Iris pigment epithelial cell (primary cell): ENCODE measurements at places on chromosomes 16 and 17.

DNA sequence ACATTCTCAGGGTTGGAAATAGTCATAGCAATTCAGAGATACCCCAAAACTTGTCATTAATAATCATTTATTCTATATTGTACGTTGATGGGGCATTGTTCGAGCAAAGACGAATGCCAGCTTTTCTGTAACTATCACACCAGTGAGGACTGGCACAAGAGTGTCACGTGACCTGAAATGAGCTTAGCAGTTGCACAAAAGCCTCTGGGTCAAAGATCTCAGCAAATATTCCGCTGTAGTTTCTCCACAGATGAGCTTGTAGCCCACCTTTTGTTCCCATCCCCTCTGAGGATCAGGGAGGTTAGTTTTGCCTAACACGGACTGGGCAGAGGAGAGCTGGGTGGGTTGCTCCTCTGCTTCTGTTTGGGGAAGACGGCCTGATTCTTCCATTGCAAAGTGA, 18.2 kb downstream of the IRX3 start:
- DNase-seq: no peak

DNA sequence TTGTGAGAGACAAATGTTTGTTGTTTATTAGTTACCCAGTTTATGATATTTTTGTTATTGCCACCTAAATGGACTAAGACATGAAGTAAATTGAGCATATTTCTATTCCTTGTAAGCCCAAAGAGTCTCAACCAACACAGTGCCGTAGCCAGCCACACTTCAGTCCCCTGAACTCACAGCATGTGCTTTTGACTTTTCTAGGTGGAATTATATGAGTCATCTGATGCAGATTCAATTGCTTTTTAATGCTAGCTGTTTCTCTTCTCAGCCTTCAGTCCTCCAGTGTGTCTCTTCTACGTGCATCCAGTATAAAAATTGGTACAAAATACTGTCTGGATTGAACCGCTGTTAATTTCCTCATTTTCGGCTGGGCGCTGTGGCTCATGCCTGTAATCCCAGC, 39.0 kb downstream of the IQCK start:
- peak; percentile 54 for DNase-seq

- no peak for DNase-seq
Measured at GRCh38 chr17:75830164-75831031, 13.8 kb downstream of the UNC13D start.

DNA sequence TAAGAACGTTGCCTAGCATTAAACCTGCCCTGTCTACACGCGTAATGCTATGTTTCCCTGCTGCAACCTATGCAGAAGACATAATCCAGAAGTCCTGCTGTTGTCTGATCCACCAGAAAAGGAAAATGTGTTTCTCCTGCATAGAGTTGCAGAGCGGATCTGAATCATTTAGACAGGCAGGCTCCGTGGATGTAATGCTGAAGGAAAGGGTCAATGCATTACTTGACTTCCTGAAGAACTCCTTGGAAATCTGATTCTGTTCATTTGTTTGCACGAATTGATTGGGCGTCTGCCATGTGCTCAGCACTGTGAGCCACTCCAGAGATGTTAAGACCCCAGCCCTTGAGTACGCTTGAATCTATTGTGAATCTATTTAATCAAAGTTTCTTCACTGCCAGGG, 83.4 kb downstream of the FOXL1 start:
- peak; percentile 42 for DNase-seq

DNA sequence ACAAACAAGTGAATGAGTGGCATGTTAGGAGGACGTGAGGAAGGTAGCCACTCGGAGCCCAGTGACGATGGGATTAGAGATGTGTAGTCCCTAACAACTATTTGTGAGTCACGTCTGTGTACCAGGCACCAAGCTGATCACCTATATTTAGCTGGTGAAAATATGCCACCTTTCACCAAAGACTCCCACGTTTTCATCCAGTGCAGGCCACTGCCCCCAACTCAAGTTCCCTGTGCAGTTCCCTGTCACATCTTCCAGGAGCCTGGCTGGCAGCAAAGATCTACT, 67.2 kb downstream of the TOM1L2 start:
- DNase-seq: no peak

DNA sequence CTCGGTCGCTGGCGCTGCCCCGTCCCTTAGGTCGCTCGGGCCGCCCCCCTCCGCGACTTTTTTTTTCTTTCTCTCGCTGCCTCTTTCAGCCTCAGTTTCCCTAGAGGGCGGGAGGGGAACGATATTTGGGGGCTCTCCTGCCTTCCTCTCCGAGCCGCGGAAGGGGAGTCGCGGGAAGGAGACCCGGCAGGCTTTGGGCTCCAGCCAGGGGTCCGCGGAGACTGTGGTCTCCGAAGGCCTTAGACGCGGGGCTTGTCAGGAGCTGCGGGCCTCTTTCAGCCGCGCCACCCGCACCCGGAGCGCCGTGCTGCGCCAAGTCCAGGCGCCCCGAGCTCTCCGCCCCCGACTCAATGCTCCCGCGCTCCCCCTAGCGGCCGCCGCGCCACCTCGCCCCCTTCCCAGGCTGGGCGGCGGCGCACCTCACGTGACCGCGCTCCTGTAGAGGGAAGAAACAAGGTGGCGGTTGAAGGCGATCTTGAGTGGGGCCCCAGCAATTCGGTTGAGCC, at the start of gene LRRC37B:
Gene LRRC37B, plus strand, starts transcription at position 427 of the 506 bp plus-strand sequence. CDS start 14,010 bp downstream, outside the sequence.
- DNase-seq: peak; percentile 68

GRCh38 chr17:79619636-79620206, 8.9 kb upstream of the RBFOX3 start:
- DNase-seq: no peak

GRCh38 chr16:56309008-56309407, 116.3 kb downstream of the AMFR start:
- no peak for DNase-seq

GRCh38 chr16:62615526-62615925, 579.3 kb upstream of the CDH8 start:
- no peak for DNase-seq

- no peak for DNase-seq
Measured at GRCh38 chr17:56974055-56974454, 3.9 kb upstream of the SCPEP1 start.

- no peak for DNase-seq
Measured at GRCh38 chr16:57688987-57689761, 5.4 kb upstream of the DRC7 start.

DNA sequence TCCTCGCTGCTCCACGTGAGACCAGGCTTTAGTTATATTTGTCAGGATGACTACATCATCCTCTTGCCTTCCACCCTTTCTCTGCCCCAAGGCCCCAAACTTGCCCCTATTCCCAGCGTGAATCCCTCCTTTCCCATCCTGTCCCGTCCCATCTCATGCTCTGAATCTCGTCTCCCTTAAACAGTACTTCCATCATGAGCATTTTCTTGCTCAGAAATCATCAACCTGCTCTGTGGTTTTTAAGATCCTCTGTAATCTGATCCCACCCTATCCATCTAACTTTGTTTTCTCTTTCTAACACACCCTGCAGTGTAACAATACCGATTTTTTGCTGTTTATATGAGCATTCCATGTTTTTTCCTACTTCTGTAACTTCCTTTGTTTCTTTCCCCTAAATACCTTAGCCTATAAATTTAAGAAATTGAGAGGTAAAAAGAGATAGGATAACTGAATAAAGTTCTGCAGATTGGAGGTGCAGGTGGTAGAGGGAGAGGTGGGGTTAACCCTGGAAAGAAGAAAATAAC, 39.7 kb downstream of the MRTFB start:
- DNase-seq: peak; percentile 16

GRCh38 chr17:75723171-75723930, 2.1 kb downstream of the ITGB4 start:
- no peak for DNase-seq

DNA sequence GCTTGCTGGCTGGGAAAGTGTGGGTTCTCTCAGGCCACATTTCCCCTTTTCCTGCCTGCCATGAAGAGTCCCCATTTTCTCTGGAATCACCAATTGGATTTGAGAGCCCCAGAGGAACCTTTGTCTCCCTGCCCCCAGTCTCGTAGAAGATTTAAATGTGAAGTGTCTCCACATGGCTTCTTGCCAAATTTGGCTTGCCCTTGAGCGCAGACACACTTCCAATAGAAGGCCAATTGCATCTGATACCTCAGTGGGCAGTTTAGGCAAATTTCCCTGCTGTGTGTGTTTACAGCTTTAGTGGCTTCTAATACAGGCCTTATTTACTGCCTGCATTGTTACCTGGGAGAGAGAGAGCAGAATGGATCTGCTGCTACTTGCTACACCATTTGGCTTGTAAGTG, 29.7 kb downstream of the CDK5R1 start:
- no peak for DNase-seq

- no peak for DNase-seq
Measured at GRCh38 chr17:64337676-64338075, 53.0 kb downstream of the PECAM1 start.

DNA sequence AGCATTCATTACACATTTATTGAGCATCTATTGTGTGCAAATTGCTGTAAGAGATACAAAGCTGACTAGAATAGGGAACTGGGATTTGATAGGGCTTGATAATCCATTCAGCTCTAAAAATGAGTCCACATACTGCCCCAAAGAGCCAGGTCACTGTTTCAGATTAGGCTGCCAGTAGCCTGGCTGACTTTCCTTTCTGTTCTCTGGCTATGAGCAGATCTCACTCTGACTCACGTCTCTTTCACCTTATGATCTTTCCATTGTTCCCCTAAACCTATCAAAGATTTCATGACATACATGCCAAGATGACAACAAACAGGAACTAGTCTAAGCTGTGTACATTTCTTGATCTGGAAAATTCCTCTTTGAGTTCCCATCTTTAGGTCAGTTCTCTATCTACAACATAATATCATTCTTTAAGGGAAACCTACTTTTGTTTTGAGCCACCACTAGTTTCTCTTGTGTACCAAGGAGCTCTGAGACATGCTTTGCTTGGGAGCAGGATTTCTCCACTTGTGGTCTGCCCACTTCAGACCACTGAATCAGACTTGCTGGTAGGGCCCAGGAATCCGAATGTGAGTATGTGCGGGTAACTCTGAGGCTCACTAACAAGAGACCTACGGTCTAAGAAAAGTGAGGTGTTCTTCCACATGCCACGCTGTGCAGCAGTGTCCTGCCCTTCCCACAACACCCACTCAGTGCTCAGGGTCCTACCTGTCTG, 40.9 kb upstream of the ICAM2 start:
- peak; percentile 45 for DNase-seq

DNA sequence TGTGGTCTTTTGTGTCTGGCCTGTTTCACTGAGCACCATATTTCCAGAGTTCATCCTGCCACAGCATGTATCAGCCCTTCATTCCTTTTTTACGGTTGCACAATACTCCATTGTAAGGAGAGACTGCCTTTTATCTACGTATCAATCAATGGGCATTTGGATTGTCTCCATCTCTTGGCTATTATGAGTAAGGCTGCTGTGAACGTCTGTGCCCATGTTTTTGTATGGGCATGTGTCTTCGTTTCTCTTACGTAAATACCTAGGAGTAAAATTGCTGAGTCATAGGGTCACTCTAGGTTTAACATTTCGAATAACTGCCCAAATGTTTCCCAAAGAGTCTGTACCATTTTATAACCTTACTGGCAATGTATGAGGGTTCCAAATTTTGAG, 202.8 kb upstream of the FOXF1 start:
- peak; percentile 88 for DNase-seq

GRCh38 chr17:55484575-55484974, 26.7 kb downstream of the SMIM36 start:
- no peak for DNase-seq

GRCh38 chr16:4882633-4883285, 35.5 kb downstream of the UBN1 start:
- DNase-seq: peak; percentile 79

DNA sequence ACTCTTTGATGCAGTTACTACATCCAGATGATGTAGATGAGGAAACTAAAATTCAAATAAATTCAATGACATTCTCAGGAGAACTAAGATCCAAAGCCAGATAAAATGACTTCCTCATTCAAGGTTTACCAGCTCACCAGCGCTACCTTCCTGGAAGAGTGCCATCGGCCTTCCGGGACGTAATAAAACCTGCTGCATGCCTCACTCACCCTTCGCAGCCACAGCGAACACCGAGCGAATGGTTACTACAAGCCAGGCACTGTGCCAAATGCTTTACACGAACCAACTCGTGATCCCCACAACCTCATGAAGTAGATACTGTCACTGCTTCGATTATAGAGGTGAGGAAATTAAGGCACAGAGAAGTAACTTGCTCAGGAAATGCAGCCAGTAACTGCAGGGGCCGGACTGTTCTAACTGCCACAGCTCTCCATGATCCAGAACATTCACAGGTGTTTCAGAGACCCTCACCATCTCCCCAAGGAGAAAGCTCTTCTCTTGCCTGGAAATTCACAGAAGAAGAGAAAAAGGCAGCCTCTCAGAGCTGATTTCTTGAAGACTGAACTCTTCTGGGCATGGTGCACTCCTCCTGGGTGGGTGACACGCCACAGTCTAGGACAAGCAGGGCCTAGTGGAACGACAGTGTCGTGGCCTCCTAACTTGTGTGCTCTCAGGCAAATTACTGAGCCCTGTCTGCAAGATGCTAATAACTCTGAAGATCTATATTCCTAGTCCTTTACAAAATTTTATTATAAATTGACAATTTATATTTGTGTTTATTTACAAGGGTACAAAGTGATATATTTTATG, 46.8 kb downstream of the HIC1 start:
- DNase-seq: peak; percentile 81

DNA sequence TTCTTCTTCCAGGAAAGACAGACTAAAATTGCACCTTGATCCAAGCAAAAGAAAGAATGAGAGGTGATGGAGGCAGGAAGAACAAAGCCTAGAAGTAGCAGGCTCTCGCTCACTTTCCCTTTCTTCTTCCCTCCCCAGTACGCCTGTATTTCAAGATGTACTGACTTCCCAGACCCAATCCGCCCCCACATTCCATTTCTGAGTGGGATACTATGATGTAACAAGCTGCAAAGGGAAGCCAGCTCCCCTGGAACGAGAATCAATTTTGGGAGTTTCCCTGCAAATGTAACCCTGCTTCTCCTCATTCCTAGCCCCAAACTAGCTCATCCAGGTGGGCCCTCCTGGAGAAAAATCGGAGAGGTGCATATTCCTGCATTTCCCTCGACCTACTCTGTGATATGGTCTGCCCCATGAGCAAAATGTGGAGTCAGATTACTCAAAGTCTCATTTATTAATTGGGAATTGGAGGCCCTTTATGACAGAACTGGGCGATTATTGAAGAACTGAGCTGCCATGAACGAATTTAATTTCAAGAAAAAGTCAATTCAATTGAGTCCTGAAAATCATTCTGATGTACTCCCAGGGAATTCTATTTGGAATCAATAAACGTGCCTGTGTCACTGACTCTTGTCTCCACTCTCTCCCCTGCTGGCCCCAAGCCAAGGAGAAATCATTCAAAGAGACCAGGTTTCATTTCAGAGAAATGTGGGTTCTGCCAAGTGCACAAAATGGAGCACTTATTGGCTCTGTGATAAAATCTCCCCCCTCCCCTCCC, 398.9 kb downstream of the SHISA9 start:
- DNase-seq: no peak

DNA sequence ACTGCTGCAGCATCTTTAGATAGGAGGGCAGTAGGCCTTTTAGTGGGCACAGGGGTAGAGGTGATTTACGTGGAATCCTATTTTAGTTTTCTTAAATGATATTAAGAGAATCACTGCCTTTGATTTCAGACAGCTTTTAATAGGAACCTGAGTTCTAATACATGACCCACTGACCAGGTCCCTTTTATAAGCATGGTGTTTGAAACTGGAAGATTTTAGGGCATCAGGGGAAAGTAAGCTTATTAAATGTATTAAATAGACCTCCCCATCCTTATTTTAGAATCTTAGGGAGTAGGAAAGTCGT, 2.0 kb downstream of the MSL1 start:
- DNase-seq: no peak

- peak; percentile 60 for DNase-seq
Measured at GRCh38 chr16:84423416-84423837, 55.1 kb downstream of the ATP2C2 start.

GRCh38 chr16:73887911-73888310, 408.7 kb upstream of the PSMD7 start:
- no peak for DNase-seq
